ENCODE measurements at places on chromosomes 5 and 9.

DNA sequence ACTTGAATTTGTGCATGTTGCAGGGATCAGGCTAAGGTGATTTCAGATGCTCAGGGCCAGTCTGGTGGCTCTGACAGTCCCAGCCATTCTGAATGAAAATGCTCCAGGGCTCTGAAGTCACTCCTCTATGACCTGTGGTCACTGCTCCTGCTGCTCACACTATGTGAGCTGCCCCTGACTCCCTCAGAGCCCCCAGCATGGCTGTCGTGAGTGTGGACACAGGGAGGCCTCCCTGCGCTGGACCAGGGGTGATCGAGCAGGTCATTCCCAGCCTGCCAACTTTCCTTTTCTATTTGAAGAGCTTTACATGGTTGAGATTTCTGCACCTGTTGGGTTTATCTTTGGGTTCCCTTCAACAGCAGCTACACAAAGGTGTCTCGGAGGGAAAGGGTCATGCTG lies 74.5 kb downstream of the WNK2 start:
- no peak for DNase-seq

DNA sequence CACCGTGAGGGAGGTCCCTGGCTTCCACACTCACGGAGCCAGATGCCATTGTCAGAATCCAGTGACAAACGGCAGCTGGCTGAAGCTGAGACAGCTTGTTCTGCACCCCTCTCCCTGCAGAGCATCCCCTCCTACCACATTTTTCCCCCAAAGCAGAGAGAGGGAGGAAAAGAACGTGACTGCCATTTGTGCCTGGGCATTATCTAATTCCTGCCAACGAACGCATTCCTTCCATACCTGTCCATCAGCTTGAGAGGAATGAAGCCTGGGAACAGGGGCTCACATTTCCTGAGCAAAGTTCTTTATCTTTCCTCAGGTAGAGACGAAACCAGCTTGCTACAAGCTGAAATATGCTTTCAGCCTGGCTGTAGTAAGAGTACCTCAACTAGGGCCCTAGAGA lies 175.4 kb downstream of the SLIT3 start:
- DNase-seq = no peak

- DNase-seq = no peak
Observed at GRCh38 chr9:73162987-73163768, 11.5 kb downstream of the ANXA1 start.

DNA sequence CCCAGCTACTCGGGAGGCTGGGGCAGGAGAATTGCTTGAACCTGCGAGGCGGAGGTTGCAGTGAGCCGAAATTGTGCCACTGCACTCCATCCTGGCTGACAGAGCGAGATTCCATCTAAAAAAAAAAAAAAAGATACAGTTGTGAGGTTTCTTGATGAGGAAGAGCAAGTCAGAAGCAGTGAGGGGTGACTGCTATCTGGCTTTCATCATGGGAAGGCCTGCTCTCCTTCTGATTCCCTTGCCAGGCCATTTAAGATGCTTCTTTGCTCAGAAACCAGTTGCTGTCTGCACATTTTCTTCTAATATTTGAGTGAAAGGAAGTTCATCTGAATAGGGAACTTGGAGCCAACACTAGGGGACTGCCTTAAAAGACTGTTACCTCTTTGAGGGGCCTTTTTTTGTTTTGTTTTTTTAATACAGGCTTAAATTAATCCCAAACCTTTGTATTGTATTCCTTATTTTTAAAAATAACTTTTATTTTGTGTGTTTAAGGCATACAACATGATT lies 201.9 kb downstream of the ARHGAP26 start:
- DNase-seq = no peak

GRCh38 chr9:14262827-14263226 lies 51.1 kb downstream of the NFIB start:
- DNase-seq = no peak

- DNase-seq = no peak
Observed at GRCh38 chr5:149265597-149265996, 6.1 kb upstream of the AFAP1L1 start.

GRCh38 chr5:124906339-124907097 lies 160.1 kb upstream of the ZNF608 start:
- DNase-seq = no peak

- peak; percentile 56 for DNase-seq
Observed at GRCh38 chr9:134738869-134739659, 97.5 kb downstream of the COL5A1 start.

GRCh38 chr5:173673295-173674101 lies 57.0 kb upstream of the BOD1 start:
- no peak for DNase-seq

DNA sequence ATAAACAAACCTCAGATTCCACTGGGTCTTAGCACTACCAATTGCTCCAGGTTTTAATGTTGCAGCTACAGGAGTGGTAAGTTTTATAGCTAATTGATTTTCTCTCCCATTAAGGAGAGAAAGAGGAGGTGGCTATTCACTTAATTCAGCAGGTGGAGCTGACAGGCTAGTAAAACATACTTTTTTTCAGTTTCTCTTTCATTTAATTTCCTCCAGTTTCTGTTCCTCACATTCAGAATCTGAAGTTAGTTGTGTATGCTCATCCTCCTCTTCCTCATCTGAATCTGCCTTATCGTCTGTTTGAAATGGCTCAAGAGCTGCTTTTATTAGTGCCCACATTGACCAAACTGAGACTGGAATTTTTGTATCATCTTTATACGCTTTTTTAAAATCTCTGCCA lies 98.0 kb downstream of the PLPPR1 start:
- DNase-seq = no peak

DNA sequence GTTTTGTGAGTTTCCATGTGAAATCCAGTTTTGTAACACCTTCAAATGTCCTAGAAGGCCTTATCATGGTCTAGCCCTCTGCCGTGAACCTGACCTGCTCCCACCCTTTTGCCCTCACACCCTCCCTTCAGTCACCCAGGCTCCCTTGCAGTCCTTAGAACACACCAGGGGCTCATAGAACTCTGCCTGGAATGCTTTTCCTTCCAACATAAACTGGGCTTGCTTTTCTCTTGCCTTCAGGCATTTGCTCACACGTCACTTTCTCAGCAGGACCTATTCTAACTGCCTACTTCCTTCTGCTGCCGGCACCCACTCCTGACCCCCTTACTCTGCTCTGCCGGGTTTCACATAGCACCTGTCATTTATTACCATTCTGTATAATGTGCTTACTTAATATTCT lies 111.9 kb downstream of the PDE8B start:
- no peak for DNase-seq

DNA sequence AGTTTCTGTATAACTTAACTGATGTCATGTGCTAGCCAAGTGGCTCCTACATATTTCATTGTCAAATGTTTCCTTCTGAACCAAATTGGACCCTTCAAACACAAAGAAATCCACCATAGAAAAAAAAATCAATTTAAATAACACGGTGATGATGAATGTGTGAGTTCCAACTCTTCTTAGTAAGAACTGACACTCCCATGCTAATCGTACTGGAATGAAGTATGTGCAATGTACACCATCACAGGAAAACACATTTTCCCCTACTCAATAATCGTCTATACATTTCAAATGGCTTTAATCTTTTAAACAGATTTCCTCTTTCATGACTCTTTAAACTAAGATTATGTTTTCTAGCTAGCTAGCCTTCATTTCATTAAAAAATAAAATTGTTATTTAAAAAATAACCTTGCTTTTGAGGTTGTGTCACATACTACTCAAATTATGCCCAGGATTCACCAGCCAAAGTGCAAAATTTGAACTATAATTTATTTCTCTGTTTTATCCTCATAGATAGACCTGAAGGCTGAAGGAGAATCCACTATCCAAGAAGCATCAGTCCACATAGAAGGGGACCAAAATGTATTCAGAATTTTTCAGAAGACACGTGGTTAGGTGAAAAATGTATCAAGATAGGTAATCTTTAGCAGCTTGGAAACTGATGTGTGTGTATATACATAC lies 131.0 kb upstream of the ITGA1 start:
- no peak for DNase-seq

DNA sequence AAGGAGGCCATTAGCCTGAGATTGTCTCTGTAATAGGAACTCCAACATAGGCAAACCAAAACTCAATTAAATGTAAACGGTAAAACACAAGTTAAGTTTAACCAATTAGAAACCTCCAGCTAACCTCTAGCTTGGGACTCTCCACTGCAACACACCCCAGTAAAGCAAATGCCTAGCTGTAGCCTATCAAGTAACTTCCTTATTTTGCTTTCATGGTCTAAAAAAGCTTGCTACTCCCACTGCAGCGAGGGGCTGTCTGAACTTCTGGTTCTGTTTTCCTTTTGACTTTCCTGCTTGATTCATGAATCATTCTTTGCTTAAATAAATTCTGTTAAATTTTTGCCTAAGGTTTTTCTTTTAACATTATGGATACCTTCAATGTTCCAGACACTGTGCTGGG lies 24.4 kb upstream of the C5orf46 start:
- peak; percentile 14 for DNase-seq

DNA sequence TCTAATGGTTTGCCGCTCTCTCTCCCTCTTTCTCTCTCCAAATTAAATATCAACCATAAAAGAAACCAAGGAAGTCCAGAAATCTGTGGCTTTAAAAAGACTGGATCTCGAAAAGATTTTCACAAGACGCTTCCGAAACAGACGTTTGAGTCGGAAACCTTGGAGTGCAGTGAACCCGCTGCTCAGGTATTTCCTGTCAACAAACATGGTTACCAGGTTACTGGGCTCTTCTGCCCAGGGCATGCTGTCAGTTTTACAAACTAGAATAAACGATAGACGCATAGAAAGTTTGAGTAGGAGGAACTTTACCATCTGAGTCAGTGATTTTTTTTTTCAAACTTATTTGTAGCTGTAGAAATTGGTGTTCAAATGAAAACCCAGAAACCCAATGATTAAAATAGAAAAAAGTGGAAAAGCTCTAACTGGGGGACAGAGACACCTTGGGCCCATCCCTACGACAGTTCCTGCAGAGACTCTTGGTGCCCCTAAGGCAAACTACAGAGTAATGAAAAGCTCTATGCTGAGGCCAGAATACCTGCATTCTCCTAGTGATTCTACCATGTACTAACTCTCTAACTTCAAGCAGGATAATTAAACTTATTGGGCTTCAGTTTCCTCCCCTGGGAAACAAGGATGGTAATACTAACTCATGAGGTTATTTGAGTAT lies 90.0 kb downstream of the DOCK8 start:
- no peak for DNase-seq

DNA sequence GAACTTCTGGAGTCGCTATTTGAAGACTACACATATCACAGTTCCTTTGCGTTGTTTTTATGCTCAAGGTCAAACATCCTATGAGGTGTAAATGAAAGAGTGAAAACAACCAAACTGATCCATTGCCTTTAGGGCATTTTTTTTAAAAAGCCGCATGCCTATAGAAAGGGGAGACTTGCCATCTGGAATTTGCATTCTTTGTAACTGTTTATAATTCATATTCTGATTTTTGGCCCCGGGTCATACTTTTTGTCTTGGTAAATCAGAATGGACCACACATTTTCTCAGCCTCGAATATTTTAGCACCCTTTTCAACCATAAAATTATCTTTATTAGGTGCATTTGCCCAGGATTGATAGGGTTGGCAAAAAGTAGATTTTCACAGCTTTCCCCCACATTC lies 188.0 kb downstream of the GOLPH3 start:
- no peak for DNase-seq

DNA sequence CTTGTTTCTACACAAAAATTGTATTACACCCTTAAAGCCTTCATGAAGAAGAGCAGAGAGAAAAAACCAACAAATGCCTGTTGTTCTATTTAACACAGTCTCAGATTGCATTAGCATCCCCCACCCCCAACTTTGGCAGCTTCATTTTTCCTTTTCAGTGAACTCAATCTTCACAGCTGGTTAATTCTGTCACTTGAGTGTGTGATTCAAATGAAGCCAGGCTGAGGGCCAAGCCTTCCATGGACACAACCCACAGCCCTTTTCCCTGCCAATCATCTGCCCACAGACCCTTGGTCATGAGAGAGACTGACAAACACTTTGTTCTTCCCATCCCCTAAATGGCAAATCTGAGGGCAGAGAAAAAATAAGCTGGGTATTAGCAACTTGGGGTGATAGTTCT lies 217.5 kb upstream of the NMUR2 start:
- no peak for DNase-seq

DNA sequence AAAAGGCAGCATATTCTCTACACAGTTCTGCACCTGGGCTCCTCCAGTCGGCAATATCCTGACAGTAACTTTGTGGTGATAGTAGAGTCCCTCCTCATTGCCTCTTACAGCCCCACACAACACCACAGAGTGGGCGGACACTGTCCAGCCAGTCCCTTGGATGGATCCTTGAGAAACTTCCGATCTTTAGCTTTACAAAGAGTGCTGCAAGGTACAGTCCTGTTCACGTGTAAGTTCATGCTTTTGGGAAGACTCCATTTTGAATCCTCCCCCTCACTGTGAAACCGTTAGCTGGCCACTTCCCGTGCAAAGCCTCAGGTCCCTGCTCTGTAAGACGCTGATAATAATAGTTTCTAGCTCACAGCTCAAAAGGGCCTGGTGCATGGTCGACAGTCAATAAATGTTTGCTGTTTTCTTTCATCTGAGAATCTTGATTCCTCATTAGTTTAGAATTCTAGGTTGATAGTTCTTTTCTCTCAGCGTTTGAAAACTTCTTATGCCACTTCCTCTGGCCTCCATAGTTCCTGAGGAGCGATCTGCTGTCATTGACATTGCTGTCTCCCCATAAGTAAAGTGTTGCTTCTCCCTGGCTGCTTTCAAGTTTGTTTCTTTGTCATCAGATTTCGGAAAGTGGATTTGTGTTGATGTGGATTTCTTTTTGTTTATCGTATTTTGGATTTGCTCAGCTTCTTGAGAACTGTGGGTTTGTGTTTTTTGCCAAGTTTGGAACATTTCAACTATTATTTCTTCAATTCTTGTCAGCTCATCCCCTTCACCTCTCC lies 82.9 kb downstream of the COL23A1 start:
- DNase-seq = no peak

DNA sequence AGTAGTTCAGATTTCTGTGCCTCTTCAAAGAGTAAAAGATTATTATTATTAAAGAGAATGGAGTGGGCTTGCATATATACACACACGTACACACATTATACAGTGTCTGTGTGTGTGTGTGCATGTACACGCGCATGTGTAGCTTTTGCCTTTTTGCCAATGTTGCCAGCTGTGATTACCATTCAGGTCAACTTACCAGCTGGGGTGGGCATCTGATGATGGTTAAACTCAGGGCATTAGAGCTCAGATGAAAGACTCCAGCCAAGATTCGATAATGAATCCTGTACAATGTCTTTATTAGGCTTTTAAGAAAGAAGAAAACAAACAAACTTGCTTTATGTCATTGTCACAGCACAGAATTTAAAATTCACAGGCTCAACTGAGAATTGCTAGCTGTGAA lies 296.5 kb upstream of the DMAC1 start:
- no peak for DNase-seq

DNA sequence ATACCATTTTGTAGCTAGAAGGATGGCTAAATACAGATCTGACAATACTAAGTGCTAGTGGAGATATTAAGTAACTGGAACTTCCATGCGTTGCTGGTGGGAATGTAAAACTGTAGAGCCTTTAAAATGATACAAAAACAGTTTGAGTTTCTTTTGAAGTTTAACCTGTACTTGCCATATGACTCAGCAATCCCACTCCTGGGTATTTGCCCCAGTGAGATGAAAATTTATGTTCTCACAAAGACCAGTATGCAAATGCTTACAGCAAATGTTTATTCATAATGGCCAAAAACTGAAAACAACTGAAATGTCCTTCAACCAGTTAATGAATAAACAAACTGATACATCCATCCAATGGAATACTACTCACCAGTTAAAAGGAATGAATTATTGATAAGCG lies 137.3 kb downstream of the SLC12A2 start:
- DNase-seq = no peak
